Activated naive CD4-positive, alpha-beta T cell treated with anti-CD3 and anti-CD28 coated beads, Interleukin-2, amount 50 U/mL, for 72 hours (primary cell): ENCODE measurements at places on chromosomes 16 and 17. TPM values are rescaled to one million over a fixed set of nuclear protein-coding genes. Genes with fewer than 3 reads are reported as not detected.

DNA sequence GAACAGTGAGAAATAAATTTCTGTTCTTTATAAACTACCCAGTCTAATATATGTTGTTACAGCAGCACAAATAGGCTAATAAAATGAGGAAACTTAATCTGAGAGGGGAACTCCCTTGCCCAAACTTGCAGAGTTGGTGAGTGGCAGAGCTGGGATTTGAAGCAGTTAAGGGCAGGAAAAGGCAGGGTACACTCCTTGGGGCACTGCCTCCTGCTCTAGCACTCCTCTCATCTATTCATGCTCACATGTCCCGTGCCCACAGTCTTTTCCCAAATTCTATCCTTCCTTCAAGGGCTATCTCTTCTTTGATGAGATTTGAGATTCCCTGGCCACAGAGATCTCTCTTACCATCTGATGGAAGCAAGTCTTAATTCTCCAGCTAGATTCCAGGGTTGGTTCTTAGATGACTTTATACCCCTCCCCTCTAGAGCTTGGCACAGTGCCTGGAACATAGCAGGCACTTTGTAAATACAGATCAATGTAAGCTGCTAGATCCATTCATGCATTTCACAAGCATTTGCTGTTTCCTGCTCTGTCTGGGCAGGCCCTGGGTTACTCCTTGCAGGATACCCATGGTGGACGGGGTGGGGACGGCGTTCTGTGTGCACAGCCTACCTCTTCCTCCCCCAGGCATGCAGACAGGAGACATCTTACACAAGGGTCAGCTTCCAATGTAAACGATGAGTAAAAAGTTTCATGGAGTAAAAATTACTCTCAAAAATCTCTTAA is 39.2 kb upstream of the ABCC12 start:
- no peak for DNase-seq

The KRT34 gene
- total RNA-seq: not detected

- no peak for DNase-seq
Measured at GRCh38 chr17:40820228-40820838, 2.1 kb downstream of the KRT10 start.

GRCh38 chr17:28534740-28535375 is 17.6 kb downstream of the UNC119 start:
- no peak for DNase-seq

DNA sequence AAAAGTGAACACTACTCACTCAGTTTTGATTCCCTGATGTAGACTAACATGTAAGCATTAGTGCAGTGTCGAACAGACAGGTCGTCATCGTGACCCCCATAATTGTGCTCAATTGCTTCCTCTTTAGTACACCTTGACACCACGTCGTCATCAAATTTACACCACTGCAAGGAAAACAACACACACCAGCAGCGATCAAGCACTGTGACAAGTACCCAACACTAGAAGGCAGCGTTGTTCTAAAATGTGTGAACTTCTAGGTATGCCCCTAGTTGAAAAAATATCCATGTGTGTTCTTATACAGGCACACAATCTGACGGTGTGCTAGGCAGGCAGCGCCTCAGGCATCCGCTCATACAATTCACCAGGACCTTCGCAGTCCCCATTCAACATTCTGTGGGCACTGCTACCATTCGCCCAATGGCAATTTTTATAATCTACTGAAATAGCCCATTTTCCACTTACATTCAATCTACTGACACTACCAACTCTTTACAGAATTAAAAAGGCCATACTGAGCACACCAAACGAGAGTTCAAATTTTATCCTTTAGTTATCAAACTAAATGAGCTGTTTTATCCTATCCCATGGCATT is 23.1 kb downstream of the LITAFD start:
- DNase-seq: no peak

- no peak for DNase-seq
Measured at GRCh38 chr16:29987371-29988085, 7.9 kb downstream of the HIRIP3 start.

The SEZ6L2 gene
- 0.35 TPM for total RNA-seq

DNA sequence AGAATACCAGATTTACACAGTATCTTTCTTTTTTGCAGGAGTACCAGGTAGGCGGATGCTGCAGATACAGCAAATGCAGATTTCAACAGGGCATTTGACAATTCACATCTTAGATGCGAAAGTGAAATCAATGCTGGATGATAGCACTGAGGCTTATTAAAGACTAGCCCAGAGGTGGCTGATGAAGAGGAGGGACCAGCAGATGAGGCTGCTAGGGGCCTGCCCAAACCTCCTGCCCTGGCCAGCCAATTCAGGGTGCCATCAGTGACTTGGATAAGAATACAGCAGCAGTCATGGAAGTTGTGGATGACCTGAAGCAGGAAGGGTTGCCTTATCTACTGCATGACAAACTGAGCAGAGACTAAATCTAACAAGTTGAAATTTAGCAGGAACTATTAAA is 1.5 kb upstream of the DYNC1LI2 start:
- DNase-seq: no peak

The GRB7 gene
- total RNA-seq: 3.1 TPM

GRCh38 chr17:73654241-73654640 is 10.0 kb upstream of the SDK2 start:
- DNase-seq: no peak

DNA sequence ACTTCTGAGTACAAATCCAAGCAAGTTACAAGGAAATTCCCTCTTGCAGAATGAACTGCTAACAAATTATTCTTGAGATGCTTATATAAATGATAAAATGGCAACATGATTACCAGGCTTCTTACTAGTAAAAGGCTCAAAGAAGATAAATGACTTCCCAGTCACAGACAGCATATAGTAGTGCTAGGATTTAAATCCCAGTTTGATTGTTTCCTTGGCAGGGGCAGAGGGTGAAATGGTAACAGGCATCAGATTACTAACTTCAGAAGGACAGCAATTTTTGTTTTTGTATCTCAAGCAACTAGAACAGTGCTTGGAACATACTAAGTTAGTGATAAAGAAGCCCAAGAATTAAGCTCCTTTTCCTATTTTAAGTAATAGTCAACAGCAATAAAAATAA is 102.8 kb downstream of the SSH2 start:
- no peak for DNase-seq

The NPTX1 gene
- 23.0 TPM for total RNA-seq

The EDC4 gene
- 117 TPM for total RNA-seq

GRCh38 chr17:57752031-57752905 is 7.2 kb upstream of the CCDC182 start:
- DNase-seq: no peak

GRCh38 chr16:30750876-30751465 is 2.7 kb downstream of the PHKG2 start:
- DNase-seq: no peak

The PFN1 gene
- total RNA-seq: 1,929 TPM

The ALOX12 gene
- not detected for total RNA-seq

- no peak for DNase-seq
Measured at GRCh38 chr17:17182598-17183136, 23.5 kb downstream of the PLD6 start.

DNA sequence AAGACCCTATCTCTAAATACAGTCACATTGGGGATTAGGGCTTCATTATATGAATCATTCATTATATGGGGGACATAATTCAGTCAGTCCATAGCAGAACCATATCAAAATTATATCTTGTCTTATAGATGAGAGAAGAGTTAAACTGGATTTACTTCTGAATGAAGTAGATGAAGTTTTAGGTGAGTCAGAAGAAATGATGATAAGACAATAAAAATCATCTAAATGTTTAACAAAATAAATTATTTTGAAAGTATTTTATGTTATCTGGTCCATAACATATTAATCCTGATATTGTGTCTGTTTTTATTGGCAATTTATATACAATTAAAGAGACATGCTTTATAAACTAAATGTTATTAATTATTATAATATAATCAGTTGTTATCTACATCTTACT is 76.9 kb upstream of the EFCAB3 start:
- no peak for DNase-seq

- no peak for DNase-seq
Measured at GRCh38 chr17:62684179-62684578, 56.7 kb downstream of the MRC2 start.

GRCh38 chr16:84513123-84513522 is 8.7 kb upstream of the MEAK7 start:
- DNase-seq: no peak

The FNDC8 gene
- total RNA-seq: not detected

The ODAD4 gene
- 1.2 TPM for total RNA-seq

- no peak for DNase-seq
Measured at GRCh38 chr17:27816946-27817345, 16.6 kb upstream of the NOS2 start.

The PMFBP1 gene
- 0.16 TPM for total RNA-seq

GRCh38 chr17:49473900-49474751 is 21.0 kb upstream of the NGFR start:
- DNase-seq: no peak

DNA sequence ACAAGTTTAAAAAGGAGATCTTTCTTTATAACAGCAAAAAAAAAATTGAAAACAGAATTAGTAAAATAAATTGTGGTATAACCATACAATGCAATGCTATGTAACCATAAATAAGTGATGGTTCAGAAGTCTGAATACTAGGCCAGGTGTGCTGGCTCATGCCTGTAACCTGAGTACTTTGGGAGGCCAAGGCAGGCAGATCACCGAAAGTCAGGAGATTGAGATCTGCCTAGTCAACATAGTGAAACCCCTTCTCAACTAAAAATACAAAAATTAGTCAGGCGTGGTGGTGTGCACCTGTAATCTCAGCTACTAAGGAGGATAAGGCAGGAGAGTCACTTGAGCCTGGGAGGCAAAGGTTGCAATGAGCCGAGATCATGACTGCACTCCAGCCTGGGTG is 34.6 kb downstream of the CCT6B start:
- no peak for DNase-seq
